ENCODE measurements at places on chromosomes 4 and X.

DNA sequence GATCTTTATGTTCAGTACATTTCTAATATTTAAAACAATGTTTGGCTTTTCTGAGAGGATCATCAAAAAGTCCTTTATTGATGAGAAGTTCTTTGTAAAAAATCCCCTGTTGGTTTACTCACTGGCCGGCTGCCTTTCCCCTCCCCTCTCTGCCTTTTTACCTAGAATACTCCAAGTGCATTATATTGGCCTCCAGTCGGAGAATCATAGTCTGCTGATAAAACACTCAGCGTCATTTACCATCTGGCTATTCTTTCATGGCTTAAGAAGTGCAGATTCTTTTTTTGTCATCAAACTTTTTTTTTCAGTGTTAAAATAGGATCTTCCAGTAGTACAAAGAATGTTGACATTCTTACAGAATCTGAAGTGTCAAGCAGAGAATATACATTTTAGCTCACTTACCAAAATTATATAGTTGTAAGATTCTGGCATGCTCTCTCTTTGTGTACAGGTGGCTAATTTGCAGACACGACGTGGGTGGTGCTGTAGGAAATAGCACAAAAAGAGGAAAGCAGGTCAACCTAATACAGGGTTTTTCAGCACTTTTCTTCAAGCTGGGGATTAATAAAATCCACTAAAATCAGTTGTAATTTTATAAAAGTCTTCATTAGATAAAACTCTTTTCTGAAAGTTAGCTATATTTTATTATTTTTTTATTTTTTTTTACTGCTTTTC is 731.8 kb downstream of the KCTD8 start:
- DNase-seq, result no peak

DNA sequence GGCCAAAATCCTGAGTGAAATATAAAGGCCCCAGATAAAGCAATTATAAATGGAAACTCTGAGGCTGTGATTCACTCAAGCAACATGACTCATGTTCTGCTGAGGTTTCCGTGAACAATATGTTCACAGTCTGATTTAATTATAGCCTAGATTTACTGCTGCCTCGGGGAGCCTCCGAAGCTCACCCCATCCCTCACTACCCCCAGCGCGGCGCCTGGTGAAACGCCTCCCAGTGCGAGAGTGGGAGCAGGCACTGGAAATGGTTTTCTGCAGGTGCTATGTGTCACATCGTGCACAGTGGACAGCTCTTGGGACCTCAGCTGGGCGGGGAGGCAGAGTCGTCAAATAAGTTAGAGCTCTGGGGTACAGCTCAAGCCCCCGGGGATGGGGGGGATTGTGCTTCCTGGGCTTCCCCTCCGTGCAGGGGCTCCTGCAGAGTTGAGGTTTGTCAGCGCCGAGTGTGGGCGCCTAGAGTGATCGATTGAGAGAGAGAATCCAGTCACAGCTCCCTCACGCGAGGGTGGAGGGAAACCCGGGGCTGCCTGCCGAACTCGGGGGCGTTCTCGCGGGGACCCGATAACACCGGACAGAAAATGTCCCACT is 110.6 kb downstream of the PHKA2 start:
- no peak for DNase-seq

DNA sequence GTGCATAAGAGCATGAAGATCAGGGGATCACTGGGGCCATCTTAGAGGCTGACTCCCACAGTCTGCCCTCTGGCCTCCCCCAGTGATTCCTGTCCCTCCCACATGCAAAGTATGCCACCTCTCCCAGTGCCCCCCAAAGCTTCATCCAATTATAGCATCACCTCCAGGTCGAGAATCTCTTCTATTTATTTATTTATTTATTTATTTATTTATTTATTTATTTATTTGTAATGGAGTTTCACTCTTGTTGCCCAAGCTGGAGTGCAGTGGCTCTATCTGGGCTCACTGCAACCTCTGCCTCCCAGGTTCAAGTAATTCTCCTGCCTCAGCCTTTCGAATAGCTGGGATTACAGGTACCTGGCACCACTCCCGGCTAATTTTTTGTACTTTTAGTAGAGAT is 50.1 kb downstream of the BCORL1 start:
- DNase-seq, result no peak

- no peak for DNase-seq
Observed at GRCh38 chr4:138092060-138092459, 150.1 kb downstream of the SLC7A11 start.

DNA sequence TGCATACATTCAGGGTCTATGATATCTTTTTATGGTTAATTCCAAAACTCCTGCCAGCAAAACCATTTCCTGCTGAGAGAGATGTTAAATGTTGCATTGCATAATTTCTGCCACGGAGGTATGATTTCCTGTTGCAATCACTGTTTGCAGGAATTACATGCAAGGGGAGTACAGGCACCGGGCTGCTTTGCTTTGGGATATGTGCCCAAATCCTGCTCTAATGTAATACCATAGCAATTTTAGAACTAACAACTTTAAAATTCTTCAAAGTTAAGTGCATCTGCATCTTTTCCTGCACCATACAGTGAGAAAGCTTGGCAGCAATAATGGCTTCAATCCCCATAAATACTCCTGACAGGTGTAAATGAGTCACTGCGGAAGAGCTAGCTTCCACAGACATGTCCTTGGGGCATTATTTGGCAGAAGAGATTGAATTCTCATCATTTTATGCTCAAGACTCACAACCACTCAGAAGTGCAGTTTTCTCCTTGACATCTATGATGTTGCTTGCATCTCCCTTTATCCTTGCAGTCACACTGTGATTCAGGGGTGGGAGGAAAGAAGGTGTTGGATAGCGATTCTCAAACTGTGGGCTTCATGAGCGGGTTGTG is 29.6 kb downstream of the TRIM2 start:
- DNase-seq, result no peak

GRCh38 chr4:2924286-2924685 is 38.9 kb downstream of the NOP14 start:
- no peak for DNase-seq

DNA sequence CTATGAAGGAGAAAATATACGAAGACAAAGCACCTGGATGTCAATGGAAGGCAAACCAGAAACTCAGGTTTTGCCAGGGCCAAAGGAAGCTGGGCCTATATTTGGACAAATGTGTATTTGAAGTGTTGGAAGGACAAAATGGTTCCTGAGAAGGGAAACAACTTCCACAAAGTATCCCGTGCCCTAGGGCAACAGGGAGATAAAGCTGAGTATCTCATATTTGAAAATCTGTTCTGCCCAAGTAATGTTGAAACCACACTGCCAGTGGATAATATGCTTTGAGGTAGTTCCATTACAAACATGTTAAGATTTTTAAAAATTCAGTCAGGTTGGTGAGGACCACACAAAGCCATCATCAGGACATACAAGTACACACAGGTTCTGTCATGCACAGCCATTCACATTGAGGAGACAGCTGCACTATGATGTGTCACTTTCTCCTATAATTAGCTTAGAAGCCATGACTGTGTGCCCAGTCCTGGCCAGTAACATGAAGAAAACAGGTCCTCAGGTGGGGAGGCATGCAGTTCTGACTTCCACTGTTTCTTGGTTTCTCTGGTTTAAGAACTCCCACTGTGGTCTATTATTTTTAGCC is 116.4 kb downstream of the PWWP3B start:
- no peak for DNase-seq

GRCh38 chrX:133175162-133175561 is 43.0 kb downstream of the TFDP3 start:
- no peak for DNase-seq

- no peak for DNase-seq
Observed at GRCh38 chrX:48958635-48959094, 1.3 kb upstream of the OTUD5 start.

- DNase-seq, result no peak
Observed at GRCh38 chr4:114694770-114695169, 96.2 kb downstream of the UGT8 start.

DNA sequence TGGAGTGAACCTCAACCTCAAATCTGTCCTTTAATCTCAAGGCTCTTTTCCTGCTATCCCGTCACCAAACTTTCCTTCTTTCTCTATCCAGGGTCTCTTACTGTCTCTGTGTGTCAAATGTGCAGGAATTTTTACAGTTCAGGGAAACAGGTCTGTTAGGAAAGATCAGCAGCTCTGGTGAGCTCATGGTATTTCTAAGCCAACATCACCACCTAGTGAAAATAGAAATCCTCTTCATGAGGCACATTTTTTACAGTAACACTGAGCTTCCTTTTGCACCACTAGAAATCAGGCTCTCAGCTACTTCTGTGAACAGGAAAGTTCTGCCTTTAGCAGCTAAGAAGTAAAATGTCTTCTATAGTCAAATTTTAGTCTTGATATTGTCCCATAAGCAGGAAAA is 39.6 kb downstream of the NUDT11 start:
- DNase-seq, result no peak

GRCh38 chrX:68827848-68828624 is 785 bp upstream of the EFNB1 start:
- peak; percentile 51 for DNase-seq

DNA sequence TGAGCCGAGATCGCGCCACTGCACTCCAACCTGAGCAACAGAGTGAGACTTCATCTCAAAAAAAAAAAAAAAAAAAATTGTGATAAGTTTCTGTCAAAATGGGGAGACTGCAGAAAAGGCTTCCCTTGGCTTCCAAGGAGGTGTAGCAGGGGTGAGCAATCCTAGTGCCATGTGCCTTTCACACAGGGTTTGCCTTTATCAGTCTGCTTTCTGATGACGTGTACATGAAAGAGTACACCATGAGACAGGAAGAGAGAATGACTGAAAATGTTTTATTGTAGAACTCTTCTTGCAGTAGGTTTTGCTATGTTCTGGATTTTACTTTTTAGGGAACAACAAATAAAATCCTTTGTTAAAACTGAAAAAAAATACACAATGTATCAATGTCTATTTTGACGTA is 23.4 kb upstream of the ZFP42 start:
- DNase-seq, result no peak

DNA sequence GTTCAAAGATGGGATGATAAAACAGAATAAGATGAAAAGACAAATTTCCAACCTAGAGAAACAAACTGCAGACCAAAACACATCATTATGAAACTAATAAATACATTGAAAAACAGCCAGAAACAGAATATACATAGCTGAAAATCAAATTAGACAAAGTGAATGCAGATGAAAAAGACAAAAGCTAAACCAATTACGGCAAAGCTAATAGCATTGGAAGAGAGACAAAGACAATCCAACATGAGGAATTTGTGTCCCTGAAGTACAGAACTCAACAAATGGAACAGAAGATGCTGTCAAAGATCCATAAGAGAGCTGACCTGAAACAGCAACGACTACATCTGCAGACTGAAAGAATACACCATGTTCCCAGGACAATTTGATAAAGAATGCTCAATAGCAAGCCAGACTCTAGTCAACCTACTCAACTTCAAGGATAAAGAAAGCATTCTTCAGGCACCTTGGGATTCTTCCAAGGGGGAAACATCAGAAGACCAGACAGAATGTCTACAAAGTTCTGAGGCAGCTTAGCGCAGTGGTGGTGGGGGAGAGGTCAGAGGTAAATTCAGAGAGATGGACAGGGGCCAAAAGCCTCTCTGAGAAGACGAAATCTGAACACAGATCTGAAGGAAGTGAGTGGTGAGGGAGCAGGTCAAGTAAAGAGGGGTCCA is 27.4 kb upstream of the IRAK1 start:
- DNase-seq, result no peak

GRCh38 chrX:13607996-13608365 is 38.6 kb downstream of the EGFL6 start:
- DNase-seq, result no peak

DNA sequence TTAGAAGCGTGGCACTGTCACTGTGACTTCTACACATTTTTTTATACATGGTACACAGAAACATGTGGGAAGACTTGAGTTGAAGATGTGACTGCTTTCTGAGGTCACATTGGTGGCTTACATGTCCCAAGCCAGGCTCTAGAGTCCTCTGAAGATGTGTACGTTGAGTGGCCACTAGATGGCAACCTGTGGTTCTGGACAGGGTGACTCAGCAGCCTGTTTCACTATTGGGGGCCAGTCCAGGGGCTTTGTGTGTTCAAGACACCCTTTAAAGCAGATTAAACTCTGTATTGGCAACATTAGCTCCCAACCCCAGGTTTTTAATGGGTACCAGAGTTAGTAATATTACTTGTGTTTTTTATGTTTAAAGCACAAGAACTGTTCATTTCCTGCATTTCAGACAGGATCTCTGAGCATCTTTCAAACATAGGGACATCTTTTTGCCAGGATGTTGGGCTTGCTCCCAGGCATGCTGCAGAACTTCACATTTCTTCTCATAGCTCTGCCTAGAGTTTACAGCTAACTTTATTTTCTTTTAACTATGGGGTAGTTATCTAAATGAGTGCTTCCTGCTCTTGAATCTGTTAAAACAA is 53.0 kb downstream of the DCUN1D4 start:
- peak; percentile 24 for DNase-seq

GRCh38 chr4:110602061-110602460 is 20.8 kb downstream of the PITX2 start:
- no peak for DNase-seq

DNA sequence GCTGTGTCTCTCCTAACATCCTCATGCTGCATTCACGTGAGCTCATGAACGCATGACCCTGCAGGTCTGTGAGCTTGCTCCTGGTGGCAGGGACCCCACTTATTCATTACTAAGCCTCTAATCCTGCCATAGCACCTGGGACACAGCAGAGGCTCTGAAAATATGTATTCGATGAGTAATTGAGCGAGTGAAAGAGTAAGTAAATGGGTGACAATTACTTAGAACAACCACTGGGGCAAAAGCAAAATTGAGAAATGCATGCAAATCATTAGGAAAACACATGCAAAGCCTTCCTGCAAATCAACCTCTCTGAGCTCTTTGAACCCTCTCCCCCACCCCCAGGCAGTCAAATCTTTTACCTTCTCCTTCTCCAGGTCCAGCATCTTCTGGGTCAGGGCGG is 23.6 kb upstream of the C4orf50 start:
- DNase-seq, result no peak

GRCh38 chrX:149040873-149041535 is 464.1 kb downstream of the IDS start:
- no peak for DNase-seq

- no peak for DNase-seq
Observed at GRCh38 chr4:78671903-78672815, 104.0 kb upstream of the BMP2K start.

GRCh38 chrX:38627683-38628082 is 66.3 kb downstream of the TSPAN7 start:
- DNase-seq, result no peak

DNA sequence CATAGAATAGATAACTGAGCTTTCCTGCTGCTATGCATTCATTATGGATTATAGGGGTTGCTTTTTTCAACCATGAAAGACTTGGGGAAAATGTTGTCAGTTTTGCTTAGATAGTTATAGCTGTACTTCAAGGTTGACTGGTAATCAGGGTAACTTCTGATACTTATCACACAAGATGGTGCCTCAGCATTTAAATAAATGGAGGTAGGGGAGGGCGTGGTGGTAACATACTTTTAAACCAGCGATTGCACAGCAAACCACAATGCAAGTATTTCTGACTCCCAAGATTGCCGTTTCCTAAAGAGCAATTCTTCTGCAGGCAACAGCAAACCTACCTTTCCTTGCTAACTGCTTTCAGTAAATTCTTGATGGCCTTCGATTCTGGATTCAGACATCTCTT is 1.3 kb downstream of the CXCL10 start:
- no peak for DNase-seq

- no peak for DNase-seq
Observed at GRCh38 chr4:139838811-139839210, 173.2 kb downstream of the MGST2 start.

- DNase-seq, result no peak
Observed at GRCh38 chr4:10169839-10170387, 53.3 kb upstream of the WDR1 start.

Data from stimulated activated CD4-positive, alpha-beta T cell treated with anti-CD3 and anti-CD28 coated beads, TNF-alpha, amount 100 ng/mL, for 24 hours (primary cell).